ENCODE measurements at places on chromosomes 1 and 21. TPM values are rescaled to one million over a fixed set of nuclear protein-coding genes. Genes with fewer than 3 reads are reported as not detected.

The ZFP69 gene
- total RNA-seq, result 3.0 TPM

The CFAP298 gene
- total RNA-seq, result 18.7 TPM

DNA sequence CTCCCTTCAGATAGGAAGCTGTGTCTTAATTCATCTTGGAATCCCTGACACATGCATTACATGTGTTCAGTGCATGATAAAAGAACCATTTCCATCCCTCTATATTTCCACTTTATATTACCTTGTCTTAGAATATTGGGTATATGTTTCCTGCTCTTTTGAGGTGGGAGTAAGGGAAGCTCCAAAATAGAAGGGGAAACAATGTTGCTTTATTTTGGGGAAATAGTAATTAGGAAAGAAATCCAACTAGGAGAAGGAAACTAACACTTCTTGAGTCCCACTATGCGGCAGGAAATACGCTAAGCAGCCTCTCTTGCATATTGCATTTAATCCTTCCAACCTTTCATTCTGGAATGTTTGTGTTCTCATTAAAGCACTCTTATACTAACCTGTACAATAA is 89.4 kb upstream of the VAV3 start:
- DNase-seq, result no peak

DNA sequence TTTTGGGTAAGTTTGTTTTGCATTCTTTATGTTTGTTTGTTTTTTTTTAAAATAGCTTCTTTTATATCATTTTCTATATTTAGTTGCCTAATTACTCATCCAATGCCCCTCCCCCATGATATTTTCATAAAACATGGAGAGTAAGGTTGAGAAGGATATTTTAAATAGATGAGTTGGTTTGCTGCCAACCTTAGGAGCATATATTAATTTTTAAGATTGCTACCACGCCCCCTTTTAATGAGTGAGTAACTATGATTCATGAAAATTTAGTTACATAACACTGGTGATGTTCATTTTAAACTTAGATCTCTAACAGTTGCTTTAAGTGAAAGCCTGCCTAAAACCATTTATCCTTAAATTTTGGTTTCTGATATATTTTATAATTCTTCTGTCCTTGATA is 18.7 kb downstream of the TMEM50A start:
- DNase-seq, result no peak

DNA sequence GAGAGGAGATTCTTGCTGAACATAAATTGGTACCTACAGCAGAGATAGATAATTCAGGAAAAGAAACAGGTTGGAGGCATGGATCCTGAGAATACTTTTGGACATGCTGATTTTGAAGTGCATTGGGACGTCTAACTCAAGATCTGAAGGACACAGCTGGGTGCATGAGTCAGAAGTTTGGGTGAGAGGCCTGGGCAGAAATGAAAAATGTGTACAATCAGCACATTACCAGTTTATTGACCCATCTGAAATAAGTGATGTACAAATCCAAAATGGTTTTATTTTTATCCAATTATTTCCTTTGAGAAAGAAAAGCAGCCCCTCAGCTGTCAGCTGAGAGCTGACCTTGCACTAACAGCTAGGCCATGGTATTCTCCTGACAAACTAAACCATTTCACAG is 975.2 kb upstream of the B3GALT2 start:
- no peak for DNase-seq

- no peak for DNase-seq
Measured at GRCh38 chr1:110259770-110260169, 49.7 kb downstream of the KCNC4 start.

DNA sequence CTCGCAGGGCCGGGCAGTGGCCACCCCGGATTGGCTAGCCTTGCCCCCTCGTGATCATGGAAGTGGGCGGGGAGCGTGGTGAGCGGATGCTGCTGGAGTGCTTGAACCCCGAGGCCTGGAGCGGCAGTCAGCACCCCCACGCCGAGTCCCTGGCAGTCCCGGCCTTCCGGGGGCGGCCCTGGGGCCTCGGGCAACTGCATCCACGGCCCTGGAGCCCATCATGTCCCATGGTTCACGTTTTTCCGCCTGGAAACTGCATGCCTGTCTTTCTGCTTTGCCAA is 45.6 kb downstream of the CDC7 start:
- no peak for DNase-seq

DNA sequence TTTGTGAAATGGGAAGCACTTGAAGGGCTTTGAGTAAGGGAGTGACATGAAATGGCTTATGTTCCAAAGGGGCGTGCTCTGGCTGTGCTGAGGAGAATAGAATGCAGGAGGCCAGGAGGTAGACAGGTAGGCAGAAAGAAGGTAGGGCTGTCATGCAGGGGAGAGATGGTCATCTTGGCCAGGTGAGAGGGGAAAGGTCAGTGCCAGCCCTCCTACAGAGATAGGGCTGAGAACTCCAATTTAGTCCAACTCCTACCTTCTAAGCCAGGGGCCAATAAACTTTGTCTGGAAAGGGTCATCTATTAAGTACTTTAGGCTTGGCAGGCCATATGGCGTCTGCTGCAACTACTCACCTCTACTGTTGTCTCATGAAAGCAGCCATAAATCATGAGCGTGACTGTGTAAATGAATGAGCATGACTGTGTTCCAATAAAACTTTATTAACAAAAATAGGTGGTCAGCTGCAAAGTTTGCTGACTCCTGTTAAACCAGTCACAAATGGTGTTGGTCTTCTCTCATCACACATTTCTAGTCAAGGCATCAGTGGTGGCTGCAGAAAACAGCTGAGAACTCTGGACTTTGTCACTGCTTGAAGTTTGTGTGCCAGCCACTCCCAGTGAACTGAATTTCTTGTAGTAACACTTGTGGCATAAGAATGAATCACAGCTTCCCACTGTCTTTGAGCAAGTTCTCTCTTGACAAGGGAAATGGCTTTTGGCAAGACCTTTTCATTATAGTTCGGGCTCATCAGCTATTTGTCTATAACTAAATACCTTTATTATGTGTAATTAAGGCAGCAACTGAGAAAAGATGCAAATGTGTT is 32.0 kb upstream of the CD2 start:
- no peak for DNase-seq

Data from skin of body (tissue), 3 donors.